WERI-Rb-1 (cell line): ENCODE measurements at places on chromosomes 2 and 18.
A peak's percentile ranks its signal among the peaks of the same experiment; 100 is the strongest.

- no peak for DNase-seq
These were observed 118.9 kb downstream of the WDR7 start for GRCh38 chr18:56770097-56770496.

- no peak for DNase-seq
These were observed 266.2 kb upstream of the REV1 start for GRCh38 chr2:99756059-99756458.

- no peak for DNase-seq
These were observed 172.9 kb upstream of the SETBP1 start for GRCh38 chr18:44507729-44508325.

- peak; percentile 39 for DNase-seq
These were observed 1.3 kb downstream of the SP9 start for GRCh38 chr2:174335988-174336500.

- DNase-seq: peak; percentile 38
These were observed 191.9 kb upstream of the TCF4 start for GRCh38 chr18:55779691-55780585.

DNA sequence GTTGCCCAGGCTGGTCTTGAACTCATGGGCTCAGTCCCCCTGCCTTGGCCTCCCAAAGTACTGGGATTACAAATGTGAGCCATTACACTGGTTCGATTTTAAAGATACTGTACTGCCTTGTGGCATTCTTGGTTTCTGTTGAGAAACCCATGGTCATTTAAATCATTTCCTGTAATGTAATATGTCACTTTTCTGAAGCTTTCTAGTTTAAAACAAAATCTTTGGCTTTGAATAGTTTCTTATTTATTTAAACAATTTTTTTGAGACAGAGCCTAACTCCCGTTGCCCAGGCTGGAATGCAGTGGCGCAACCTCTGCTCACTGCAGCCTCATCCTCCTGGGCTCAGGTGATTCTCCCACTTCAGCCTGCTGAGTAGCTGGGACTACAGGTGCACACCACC is 8.9 kb downstream of the ZNF512 start:
- no peak for DNase-seq

GRCh38 chr2:121342751-121343150 is 57.7 kb upstream of the TFCP2L1 start:
- no peak for DNase-seq

- no peak for DNase-seq
These were observed 106.2 kb downstream of the CPO start for GRCh38 chr2:207045531-207045930.

DNA sequence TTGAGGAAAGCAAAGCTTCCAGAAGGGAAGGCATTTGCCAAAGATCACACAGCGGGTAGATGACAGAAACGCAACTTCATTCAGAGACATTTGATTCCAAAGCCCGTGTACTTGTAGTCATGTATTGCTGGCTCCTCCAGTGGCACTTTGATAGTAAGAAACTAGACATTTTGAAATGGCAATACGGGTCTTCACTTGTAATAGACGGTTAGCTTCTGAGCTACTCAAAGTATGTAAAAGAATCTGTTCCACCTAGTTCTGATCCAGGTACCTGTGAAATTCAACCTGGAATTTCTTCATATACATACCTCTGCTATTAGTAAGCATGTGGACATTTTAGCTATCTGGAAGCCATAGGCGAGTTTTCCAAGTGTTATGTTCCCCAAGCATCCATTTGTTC is 1.7 kb upstream of the MYOM1 start:
- DNase-seq: no peak

DNA sequence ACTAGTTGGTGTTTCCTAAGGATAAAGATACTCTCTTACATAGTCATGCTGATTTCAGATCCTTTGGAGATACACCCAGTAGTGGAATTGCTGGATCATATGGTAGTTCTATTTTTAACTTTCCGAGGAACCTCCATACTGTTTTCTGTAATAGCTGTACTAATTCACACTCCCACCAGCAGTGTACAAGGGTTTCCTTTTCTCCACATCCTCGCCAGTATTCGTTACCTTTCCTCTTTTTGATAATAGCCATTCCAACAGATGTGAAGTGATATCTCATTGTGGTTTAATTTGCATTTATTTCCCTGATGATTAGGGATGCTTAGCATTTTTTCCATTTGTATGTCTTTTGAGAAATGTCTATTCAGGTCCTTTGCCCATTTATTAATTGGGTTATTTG is 34.0 kb downstream of the ACTR2 start:
- no peak for DNase-seq

- no peak for DNase-seq
These were observed 163.4 kb upstream of the NOSTRIN start for GRCh38 chr2:168639018-168639417.

- DNase-seq: no peak
These were observed 106.4 kb downstream of the KCNH7 start for GRCh38 chr2:162731917-162732804.
